Left lung (tissue), 14 donors: ENCODE measurements at places on chromosomes 11 and 22. TPM values are rescaled to one million over a fixed set of nuclear protein-coding genes. Genes with fewer than 3 reads are reported as not detected.

- DNase-seq: no peak
These were observed 193.6 kb downstream of the CWF19L2 start for GRCh38 chr11:107263844-107264563.

Gene ZBTB16
- 11.8 TPM for polyA plus RNA-seq

GRCh38 chr11:111086058-111086457 lies 159.5 kb upstream of the POU2AF2 start:
- no peak for DNase-seq

Gene NECTIN1
- polyA plus RNA-seq: 13.9 TPM

DNA sequence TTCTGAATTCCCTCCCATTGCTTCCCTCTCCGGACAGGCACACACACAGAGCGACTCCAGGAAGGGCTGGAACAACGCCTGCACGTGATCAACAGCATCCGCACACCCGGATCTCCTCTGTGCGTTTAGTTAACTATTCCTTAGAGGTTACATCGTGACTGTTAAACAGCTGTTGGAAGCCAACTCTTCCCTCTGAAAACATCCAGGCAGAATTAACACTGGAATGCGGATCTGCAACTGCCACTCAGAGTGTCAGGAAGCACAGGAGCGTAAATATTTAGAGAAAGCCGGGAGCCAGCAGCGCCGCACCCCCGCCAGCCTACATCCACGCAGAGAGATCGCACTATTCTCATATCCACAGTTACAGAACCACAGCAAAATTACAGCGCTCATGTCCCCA lies 46.2 kb downstream of the SHANK2 start:
- no peak for DNase-seq

- DNase-seq: peak; percentile 97
These were observed 94.1 kb downstream of the SWAP70 start for GRCh38 chr11:9757809-9758636.

Gene ROBO4
- polyA plus RNA-seq: 56.1 TPM

DNA sequence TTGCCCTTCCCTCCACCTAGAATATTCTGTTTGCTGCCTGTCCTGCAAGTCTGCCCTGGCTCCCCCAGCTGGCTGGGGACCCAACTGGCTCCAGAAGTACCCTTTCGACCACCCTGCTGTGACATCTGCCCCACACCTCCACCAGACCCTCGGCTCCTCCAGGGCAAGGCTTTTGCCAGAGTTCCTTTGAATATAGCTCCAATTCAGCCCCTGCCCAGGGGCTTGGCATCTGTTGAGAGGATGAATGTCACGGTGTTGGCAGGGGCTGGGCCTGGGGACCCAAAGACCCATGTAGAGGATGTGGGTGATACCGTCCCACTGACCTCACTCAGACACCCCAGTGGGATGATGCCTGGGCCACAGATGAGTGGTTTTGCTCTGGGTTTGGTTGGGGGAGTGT lies 4.0 kb downstream of the NLRP6 start:
- no peak for DNase-seq

Gene OR51D1
- polyA plus RNA-seq: not detected

DNA sequence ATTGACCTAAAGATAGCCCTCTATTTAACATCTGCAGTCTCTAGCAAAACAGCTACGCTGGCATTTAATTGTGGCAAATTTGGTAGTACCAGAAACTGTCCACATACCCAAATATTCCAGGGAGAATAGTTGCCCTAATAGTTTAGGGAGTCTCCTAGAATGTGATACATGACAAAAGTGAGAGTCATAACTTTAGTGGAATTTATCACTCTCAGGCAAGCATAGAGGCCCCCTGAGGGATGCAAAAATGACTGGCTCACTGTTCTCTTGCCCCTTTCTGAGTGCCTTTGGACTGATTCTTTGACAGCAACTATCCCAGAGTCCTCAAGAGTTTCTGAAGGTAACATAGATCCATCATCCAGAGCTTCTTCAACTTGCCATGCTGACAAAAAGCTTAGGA lies 2.3 kb upstream of the OR51B4 start:
- DNase-seq: no peak

DNA sequence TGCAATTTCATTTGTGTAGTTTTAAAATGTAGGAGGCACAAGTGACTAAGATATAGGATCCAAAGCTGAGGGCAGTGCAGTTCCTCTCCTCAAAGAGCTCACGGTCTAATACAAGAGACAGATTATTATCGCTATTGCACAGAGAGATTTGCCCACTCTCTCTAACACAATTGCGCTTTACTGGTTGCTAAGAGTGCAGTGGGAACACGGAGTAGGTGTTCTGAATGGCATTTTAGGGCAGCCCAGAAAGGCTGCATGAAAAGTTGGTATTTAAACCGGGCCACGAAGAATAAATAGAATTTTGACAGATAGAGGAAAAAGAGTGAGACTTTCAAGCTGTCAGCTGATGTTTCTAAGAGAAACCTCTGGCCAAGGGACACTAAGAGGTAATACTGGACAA lies 79.5 kb downstream of the BLID start:
- no peak for DNase-seq

DNA sequence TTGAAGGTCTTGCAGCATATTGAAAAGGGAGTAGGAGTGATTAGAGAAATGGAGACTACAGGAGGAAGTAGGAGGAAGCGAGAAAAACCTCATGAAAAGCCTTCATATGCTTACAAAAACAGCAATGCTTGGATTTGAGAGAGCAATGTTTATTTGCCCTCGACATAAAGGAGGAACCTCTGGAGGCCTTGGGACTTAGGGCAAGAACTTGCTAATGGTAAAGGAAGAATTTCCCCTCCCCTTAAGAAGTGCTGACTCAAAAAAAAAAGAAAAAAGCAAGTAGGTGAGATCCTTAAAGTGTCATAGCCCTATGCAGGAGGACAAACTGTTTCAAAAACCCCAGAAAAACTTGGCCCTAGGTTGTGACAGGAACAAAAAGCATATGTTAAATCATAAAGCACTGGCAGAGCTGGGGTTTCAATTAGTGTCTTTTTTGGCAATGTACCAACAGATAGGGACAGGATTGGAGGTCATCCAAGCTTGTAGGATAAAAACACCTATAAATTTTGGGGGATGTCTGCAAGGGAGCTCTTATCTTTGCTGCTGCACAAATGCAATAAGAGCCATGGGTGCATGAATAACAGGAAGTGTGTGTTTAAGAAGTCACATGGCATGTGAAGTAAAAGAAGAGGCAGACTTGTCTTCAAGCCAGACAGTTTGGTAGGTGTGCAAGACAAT lies 4.9 kb downstream of the GLYAT start:
- DNase-seq: no peak

GRCh38 chr22:27075891-27076290 lies 418.5 kb downstream of the MIAT start:
- no peak for DNase-seq

Gene MS4A15
- polyA plus RNA-seq: not detected

DNA sequence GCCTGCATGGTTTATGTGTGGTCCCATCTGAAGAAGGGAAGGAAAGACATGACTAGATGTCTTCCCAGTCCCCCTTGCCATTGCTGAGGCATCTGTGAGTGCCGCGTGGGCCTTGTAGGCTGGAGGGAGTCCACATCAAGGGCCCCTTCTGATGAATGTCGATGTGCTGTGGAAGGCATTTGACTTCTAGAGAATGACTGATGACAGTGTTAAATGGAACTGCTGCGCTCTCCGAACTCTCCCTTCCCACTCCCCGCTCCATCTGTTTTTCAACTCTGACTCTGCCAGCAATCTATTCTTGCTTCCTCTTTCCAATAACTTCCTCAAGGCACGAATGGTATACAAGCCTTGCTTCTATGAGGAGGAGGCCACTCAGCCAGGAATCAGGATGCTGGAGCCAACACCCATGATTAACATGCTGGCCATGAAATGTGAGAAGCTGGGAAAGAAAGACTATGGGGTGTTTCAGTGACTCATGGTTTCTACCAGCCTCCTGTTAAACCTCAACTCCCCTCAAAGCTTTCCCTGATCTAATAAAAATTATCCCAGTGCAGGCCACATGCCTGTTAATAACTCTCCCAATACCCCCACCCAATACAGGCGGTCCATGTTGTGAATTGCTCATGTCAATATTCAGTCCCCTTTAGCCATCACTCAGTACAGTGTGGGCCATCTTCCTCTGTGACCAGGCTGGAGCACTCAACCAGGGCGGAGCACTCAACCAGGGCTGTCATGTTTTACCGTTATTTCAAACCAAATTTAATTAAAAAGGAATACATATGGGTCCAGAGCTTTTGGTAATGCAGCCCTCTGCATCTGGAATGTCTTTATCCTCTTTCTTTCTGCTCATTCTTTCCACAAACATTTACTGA lies 46.4 kb upstream of the TBCEL start:
- DNase-seq: no peak

Gene RNF141
- 32.3 TPM for polyA plus RNA-seq

DNA sequence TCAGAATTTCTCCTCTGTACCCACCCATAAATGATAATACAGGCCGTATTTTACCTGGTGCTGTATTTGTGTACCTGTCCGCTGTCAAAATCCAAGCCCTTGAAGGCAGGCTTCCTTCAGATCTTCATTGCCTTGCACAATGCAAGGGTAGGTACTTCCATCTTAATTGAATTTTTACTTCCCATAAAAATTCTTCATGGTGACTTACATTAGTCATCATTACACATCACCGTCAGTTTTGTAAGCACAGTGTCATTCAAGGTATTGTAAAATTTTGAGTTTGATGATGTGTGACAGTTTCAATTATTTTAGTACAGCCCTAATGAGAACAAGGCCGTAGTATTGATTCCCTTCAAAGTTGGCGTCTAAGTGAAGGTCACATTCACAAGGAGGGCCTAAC lies 770 bp upstream of the TSG101 start:
- DNase-seq: no peak

DNA sequence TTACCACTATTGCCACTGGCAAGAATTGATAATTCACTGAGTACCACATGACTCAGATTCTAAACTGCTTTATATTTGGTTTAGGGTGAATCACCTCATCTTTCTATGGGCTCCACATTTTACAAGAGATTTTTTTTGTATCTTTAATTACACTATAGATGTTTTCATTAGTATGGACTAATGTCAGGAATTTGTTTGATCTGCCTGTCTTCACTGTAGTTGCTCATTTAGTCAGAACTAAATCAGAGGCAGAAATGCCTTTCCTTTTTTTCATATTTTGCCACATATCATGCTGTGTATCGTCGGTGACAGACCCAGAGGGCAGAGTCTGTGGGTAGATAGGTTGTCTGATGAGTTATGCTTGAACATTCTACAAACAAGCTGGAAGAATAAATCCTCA lies 524.1 kb downstream of the METTL15 start:
- DNase-seq: no peak

Gene PRG3
- polyA plus RNA-seq: 1.0 TPM

DNA sequence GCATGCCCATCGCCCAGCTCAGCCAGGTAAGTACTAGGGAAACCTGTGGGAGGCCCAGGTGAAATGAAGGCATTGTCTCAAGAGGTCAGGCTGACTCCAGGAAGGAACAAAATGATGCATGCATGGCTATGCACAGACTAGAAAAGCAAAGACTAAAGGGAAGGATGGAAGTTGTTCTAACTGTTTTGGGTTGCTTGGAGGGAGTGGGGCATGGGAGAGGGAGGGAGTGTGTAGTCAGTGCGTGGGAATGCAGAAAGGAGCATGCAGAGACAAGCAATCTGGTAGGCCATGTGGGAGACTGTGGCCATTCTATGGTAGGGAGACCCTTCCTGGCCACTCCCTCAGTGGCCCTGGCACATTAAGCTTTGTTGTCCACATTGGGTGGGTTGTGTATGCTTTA lies 2.9 kb downstream of the MICAL3 start:
- DNase-seq: no peak

GRCh38 chr11:108019870-108020540 lies 11.3 kb downstream of the CUL5 start:
- no peak for DNase-seq

DNA sequence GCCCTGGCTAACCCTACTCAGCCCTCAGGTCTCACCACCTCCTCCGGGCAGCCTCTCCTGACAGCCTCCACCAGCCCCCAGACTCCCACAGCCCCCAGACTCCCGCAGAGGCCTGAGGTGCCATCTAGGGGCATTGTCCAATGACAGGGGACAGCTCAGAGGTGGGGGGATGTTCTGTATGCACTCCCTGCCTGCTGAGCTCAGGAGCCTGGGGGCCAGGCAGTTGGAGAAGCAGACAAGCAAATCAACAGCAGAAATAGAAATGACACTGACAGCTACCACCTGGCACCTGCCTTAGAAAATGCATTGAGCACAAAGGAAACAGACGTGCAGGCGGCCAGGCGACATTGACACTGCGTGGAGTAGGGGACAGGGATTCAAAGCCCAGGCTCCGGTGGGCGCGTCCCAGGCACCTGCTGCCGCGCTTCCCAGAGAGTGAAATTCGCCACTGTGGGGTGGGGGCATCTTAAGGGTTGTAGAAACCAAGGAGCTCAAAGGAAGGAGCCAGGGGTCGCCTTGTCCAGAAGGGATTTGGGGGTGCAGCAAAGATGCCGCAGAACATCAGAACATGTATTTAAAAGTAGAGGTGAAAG lies 22.5 kb upstream of the WNT7B start:
- DNase-seq: no peak

GRCh38 chr11:61108847-61109585 lies 6.7 kb downstream of the CD5 start:
- DNase-seq: no peak

Gene APOL5
- polyA plus RNA-seq: 0.11 TPM

GRCh38 chr22:33869946-33870345 lies 50.3 kb downstream of the LARGE1 start:
- DNase-seq: no peak

- no peak for DNase-seq
These were observed 52.4 kb upstream of the TTLL12 start for GRCh38 chr22:43239193-43239780.

GRCh38 chr11:17821648-17822400 lies 87.2 kb downstream of the KCNC1 start:
- no peak for DNase-seq

DNA sequence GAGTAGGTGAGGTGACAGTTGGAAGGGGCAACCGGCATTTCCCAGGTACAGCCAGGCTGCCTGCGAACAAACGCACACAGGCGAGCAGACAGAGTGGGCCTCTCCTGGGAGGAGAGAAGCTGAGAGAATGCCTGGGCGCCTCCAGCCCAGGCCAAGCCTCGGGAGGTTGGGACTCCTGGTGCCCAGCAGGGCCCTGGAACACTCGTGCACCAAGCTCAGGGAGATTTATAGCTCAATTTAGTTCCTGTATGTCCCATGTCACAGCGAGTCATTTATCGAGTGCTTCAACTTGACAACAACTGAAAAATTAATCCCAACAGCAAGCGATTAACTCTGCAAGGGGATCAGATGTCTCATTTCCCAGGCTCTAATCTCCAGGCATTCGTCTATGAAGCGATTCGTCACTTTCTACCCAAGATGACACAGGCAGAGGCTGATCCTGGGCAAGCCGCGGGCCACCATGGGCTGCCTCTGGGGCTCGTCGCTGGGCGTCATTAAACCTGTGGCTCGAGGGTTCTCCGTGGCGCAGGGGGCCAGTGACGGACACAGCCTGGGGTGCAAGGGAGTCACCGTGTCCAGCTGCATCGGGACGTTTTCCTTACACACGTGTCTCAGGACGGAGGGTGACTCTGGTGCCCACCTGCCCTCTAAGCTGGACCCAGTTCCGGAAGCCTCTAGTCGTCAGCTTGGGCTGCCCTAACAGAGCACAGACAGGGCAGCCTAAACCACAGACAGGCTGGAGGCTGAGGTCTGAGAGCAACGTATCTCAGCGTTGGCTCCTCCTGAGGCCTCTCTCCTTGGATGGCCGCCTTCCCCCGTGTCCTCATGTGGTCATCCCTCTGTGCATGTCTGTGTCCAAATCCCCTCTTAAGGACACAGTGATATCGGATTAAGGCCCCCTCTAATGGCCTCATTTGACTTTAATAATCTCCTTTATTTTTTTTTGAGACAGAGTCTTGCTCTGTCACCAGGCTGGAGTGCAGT lies 154.1 kb downstream of the CTTN start:
- no peak for DNase-seq

Gene ELMOD1
- polyA plus RNA-seq: 5.2 TPM

GRCh38 chr11:113690619-113691569 lies 15.2 kb downstream of the TMPRSS5 start:
- DNase-seq: peak; percentile 75
